ENCODE measurements at places on chromosomes 4 and X.

DNA sequence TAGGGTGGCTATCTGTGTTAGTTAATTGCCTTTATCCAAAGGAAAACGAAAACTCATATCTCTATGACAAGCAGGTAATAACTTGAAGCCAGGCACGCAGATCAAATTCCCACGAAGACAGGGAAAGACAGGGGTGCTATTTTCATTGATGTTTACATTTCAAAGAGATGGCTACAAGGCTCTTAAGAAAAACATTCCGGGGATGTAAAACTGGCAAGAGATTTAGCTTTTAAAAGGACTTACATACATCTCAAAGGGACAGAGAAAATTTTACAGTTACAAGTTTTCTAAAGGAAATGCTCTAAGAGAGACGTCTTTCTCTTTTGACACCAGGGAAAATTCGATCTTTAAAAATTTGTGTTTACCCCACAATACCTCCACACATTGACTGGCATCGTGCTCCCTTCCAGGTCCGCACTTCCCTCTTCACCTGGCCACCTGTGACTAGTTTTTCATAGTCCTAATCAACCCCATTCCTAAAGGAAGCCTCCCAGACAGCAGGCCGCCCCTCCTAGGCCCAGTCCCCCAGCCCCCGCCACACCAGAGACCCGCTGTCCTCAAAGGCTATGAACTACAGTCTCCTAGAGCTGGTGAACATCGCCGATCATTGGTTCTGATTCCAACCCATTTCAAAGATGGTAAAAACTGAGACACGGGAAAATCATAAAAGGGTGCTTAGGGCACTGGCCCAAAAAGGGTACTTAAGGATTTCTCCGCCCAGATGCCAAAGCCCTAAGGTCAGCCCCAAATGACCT lies 649 bp upstream of the ARAF start:
- DNase-seq: no peak

- DNase-seq: no peak
These were observed 383.2 kb downstream of the PACRGL start for GRCh38 chr4:21083413-21083812.

DNA sequence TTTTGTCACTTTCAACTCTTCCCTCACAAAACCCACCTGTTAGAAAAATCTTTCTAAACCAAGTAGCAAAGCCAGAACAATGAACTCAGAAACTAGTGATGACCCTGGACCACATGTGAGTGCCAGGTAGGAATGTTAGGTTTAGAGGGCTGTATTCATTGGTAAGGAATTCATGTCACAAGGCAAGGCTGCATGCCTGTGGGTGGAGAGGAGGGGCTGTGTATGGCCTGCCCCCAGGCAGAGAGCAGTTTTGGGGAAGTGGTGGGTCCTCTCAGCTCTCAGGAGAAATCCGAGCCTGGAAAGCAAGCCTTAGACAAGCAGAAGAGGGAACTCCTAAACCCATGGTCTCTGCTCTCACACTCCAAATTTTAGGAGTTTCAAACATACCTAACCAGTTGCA lies 2.4 kb downstream of the RNF175 start:
- no peak for DNase-seq

GRCh38 chr4:57136281-57136680 lies 26.1 kb upstream of the IGFBP7 start:
- DNase-seq: no peak

- no peak for DNase-seq
These were observed 38.9 kb upstream of the TMPRSS11D start for GRCh38 chr4:67922697-67923096.

DNA sequence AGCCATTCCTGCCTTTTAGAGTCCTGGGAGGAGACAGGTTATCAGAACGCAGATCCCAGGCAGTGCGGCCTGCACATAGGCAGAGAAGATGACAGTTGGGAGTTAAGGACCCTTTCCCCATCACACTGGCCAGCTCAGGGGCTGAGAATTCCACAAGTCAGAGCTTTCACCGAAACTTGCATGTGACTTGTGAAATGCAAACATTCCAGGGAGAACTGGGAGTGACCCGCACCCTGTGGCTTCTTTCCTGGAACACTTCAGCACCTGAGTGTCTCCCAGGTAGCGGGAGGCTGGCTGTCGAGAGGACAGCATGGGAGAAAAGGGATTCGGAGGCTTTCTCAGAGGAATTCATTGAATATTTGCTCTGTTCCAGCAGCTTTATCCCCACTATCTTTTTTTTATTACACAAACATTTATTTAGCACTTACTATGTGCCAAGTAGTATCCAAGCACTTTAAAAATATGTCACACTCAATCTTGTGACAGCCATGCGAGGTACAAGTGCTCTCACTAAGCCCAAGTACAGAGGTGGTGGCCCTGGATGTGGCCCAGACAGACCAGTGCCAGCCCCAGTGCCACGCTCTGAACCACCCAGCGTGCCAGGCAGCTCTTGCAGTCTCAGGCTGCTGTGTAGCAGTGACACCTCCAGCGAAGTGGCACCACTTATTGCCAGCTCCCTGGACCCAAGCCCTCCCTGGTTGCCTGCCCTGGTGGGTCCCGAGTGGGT lies 100.5 kb downstream of the PHKA2 start:
- DNase-seq: no peak

DNA sequence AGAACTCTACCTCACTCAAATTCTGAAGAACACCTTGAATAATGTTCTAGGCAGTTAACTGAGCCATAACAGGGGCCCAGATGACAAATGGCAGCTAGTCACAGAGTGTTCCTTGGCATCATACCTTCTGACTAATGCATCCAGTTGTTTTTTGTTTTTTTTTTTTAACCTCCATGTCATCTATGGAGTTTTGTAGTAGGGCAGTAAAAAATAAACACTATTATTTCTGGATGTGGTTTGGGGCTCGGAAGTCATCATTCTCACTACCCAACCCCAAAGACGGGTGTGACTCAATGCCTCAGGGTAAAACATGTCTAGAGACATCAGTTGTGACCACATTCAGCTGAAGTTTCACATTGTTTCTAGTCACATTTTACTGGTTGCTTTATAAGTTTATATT lies 31.2 kb upstream of the MCF2 start:
- no peak for DNase-seq

- no peak for DNase-seq
These were observed 1467.2 kb downstream of the RPA4 start for GRCh38 chrX:98350940-98351339.

DNA sequence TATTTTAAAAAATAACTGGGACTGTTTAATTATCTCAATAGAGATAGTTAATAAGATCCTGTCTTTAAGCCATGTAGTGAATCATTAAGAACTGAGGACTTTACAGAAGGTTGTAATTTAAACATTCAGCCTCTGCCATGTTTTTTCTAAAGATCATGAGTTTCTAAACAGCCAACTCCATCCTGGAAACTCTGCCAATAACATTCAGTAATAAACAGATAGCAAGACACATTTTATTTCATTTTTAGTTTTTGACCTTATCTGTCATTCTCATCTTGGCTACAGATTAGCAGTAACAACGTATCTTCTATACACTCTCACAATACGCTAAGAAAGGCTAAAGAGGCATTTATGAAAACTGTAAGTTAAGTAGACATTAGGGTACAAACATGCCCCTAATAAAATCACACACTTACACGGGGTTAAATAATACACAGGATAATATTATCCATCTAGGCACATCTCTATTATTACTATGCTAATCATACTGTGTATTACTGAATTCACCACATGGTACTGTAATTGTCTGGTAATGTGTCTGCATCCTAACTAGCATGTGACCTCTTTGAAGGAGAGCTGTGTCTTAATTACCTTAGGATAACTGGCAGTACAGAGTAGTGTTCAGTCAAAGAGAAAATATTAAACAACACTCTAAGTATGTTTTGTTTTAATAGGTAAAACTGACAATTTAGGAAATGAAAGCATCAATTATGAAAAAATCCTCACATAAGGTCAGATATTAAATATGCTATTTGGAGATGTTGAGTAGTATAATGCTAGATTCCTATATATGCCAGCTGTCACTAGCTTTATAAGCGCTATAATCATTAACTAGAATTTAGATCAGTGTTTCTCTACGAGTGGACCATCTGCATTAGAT lies 122.4 kb upstream of the NAP1L5 start:
- no peak for DNase-seq

- no peak for DNase-seq
These were observed 2302.5 kb downstream of the ARAP2 start for GRCh38 chr4:33941854-33942253.

DNA sequence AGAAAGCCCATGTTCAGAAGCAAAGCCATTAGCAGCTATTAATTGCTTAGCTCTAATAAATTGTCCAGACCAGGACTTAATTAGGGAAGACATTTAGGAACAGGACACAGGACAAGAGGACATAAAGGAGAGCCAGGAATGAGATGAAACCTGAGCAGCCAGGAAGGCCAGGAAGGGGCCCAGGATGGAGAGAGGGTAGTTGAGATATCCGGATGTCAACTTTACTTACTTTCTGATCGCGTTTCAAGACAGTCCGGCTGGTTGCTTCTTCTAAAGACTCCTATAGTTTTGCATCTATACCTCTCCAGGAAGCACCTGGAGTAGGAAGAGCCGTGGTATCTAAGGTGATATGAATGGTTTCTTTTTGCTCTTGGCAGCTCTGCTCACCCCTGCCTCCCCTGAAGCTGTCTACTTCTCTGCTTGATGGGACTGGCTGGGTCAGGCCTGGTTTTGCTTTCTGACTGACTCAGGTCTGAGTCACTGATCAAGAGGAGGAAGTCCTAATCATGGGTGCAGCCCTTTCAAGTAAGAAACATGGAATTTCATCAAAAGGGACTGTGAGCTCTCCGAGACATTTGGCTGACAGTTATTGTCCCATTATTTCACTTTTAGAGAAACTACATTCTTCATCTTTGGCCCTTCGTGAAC lies 733.3 kb downstream of the RPA4 start:
- DNase-seq: no peak

Measured in stimulated activated CD4-positive, alpha-beta T cell treated with anti-CD3 and anti-CD28 coated beads, TNF-alpha, amount 100 ng/mL, for 1 hour (primary cell).